ENCODE measurements at places on chromosomes 6 and 20.

- DNase-seq: no peak
These were observed 33.2 kb downstream of the SLC2A10 start for GRCh38 chr20:46742669-46743045.

GRCh38 chr6:166955121-166955864 is 1.1 kb downstream of the RNASET2 start:
- peak; percentile 24 for DNase-seq

DNA sequence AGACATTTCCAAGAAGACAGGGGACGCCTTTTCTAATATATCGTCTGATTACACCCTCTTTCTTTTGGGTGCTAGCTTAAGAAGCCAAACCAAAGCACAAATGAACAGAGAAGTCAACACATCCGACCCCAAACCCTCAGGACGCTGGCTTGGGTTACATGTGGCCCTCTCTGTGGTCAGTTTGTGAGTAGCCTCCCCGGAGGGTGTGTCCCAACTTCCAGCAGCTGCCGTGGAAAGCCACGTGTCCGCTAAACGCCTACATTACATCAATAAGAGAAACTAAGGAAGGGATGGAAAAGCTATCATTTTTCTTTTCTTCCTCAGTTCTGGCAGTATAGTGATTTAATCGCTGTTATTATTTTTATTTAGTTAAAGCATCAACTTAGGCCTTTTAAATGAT is 487 bp upstream of the BMP6 start:
- no peak for DNase-seq

- no peak for DNase-seq
These were observed 151.9 kb upstream of the SLC22A16 start for GRCh38 chr6:110628330-110628729.

DNA sequence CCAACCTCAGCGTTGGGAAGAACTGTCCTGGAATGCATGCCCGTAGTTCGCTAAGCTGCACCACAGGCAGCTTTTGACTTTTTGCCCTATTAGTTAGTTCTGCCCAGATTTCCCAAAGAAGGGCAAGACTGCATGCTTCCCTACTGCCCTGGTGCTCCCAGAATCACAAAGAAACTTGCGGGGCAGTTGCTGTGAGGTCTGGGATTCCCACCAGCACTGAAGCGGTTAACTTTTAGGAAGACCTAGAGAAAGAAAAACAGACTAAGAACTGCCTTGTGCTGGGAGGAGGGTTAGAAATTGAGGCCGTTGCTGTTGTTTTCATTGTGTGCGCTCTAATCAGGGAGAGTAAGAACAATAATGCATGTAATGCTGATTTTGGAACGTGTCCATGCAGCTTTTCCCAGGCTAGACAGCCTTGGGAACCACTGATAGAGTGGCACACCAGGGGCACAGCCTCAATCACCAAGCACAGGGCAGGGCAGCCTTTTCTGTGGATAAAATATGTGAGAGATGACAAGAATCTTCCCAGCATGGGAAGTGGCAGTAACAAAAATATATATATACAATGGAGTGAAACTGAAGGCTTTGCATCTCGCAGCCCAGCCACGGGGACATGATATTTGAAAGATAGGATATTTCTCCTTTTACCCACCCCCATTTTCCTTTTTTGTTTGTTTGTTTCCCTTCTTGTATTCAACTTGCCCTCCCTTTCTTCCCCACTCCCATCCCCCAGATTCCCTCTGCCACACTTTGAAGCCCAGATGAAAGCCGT is 137.7 kb upstream of the HEY2 start:
- no peak for DNase-seq

GRCh38 chr6:123402052-123402451 is 234.7 kb downstream of the TRDN start:
- no peak for DNase-seq

DNA sequence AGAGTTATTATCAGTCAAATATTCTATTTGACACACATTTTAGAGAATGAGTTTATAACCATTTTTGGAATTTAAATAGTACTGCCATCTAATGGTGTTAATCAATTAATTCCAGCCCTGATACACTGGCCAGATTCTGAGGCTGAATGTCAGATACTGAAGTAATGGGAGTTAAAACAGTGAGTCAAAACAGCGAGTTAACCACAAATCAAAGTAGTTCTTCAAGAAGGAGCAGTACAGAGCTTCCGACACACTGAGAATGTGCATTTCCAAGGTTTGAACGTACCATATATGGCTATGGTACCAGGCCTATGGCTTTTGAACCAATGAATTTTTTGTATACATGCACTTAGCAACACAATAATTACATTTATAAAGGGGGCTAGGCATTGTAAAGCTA is 11.3 kb upstream of the CEP43 start:
- DNase-seq: no peak

GRCh38 chr20:51500311-51500710 is 42.2 kb downstream of the NFATC2 start:
- peak; percentile 42 for DNase-seq

- no peak for DNase-seq
These were observed 64.5 kb downstream of the ATP9A start for GRCh38 chr20:51703400-51704287.

GRCh38 chr6:149499066-149499465 is 14.3 kb upstream of the ZC3H12D start:
- DNase-seq: no peak

All from K562 (cell line).